Central memory CD4-positive, alpha-beta T cell (primary cell): ENCODE measurements at places on chromosomes 13 and 19.

GRCh38 chr19:29083863-29084262 is 129.1 kb downstream of the UQCRFS1 start:
- no peak for DNase-seq

DNA sequence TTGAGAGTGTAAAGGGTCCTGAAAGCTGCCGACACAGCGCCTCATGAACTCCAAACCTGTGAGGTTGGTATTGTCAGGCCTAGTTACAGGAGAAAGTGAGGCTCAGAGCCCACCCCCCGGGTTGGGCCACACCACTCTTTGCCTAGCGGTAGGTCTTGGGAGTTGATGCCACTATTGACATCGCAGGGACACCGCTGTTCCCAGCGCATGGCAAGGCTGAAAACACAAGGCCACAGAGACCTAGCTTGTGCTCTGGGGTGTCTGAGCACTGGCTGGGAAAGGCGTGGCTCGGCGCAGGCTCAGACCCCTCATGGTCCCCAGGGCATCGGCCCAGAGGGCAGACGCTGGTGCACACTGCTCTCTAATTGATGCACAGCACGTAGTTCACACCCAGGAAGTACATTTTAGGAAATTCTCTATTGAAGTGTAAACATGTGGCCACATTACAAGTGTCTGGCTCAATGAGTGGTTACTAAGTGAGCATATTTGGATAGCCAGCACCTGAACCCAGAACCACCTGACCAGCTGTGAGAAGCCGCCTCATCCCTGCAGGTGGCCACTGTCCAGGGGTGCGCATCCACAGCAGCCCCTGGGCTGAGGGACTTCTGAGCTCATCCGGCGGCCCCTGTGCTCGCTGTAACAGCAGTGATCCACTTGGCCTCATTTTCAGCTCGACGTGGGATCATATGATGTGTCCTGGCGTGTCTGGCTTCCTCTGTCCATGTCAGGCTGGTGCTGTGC is 27.3 kb downstream of the UPF1 start:
- DNase-seq: no peak

GRCh38 chr19:7869453-7869909 is 4.7 kb downstream of the PRR36 start:
- DNase-seq: peak; percentile 86

DNA sequence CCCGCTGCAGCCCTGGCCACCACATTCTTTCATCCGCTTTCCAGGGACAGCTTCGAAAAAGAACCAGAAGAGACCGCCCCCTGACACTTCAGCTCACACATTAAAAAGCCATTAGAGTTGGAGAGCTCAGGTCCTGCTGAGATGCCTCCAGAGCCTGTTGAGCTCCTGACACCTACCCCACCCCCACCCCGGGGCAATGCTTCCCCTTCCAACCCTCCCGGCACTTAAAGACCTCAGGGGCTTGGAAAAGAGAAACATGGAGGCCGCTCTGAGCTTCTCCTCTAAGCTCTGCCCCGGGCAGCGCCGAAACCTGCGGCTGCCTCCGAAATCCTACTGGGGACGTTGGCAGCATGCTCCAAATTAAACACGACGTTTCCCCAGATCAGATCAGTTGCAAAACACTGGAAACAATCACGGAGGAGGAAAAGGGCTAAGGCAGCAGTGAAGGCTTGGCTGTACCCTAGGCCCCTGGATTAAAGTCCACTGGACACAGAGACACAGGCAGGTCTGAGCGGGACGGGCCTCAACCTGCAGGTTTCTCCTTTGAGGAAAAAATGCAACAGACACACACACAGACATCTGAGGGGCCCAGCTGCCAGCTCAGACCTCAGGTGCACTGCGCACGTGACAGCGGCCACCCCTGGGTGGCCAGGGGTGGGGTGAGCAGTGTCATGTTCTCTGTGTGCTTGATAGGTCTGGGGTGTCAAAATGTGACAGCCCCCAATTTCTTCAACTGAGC is 9.6 kb downstream of the SH3GL1 start:
- DNase-seq: no peak

DNA sequence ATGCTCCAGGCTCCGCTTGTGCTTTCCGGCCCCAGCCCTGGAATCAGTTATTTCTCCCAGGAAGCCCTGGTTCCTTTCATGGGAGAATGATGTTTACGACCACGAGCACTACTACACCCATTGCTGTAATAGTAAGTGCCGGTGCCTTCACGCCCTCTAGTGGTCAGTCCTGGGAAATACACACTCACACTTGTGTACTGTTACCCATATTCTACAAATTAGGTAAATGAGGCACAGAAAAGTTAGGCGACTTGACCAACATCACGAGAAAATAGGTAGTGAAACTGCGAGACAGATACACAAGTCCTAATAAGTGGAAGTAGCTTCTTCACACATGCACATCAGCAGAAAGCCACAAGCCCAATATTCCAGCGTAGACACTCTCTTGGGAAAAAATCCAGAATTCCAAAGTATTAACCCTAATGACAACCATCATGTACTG is 21.7 kb downstream of the CEACAM21 start:
- peak; percentile 67 for DNase-seq

DNA sequence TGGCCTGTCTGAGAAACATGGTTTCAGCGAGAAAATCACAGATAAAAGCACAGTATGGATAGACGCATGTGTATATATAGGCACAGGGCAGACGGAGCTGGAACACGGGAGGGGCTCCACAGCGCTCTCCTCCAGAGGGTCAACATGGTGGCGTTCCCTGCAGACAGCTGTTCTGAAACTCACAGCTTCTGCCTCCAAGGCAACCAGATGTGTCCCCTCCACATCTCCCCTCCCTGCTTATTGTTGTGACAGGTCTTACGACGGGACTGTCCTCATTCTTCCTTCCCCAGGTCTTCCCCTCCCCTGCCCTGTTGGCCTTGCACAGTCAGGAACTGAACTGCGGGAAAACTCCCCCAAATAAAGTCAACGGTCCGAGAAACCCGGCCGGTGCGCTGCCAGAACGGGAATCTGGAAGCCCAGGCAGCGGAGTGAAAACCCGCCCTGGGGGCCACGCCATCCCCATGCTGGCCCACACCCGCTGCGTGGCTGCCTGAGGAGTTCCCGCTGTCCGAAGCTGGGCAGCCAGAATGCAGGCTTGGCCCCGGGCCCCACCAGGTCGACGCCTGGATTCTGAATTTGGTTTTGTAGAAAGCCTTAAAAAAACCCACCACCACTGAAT is 2.6 kb upstream of the TIMM13 start:
- no peak for DNase-seq

DNA sequence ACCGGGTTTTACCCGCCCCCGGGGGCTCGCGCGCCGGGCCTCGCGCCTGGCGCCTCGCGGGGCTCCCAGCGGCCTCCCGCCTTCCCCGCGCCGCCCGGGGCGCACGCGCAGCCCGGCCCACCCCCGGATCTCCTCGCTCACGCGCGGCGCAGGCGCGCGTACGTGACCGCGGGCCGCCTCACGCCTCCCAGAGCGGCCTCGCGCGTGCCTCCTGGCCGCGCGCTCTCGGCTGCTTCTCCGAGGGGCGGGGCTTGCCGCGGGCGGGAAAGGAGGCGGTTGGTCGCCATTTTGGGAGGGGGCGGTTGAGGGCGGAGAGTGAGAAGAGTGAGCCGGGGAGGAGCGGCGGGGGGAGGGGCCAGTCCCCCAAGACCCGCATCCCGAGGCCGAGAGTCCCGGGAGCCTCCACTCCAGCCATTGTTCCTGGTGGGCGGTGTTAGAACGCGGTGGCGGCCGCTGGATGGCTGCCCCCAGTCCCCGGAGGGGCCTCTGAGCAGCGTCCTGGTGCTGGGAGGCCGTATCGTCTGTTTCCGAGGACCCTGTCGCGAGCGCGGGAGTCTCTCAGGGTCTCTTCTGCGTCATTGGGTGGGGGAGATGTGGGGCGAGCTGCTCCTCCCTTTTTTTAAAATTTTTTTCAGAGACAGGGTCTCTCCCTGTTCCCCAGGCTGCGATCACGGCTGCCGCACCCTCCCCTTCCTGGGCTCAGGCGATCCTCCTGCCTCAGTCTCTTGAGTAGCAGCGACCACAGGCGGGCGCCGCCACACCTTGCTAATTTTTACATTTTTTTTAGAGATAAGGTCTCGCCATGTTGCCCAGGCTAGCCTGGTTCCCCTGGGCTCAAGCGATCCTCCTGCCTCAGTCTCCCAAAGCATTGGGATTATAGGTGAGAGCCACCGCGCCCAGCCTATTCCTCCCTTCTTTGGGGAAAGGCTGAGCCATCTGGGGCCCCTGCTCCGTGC is at the start of gene ZNF541:
ZNF541 (minus strand) TSS at position 78 of the 956 bp plus-strand sequence. CDS start 17,292 bp downstream, outside the sequence.
- peak; percentile 88 for DNase-seq

DNA sequence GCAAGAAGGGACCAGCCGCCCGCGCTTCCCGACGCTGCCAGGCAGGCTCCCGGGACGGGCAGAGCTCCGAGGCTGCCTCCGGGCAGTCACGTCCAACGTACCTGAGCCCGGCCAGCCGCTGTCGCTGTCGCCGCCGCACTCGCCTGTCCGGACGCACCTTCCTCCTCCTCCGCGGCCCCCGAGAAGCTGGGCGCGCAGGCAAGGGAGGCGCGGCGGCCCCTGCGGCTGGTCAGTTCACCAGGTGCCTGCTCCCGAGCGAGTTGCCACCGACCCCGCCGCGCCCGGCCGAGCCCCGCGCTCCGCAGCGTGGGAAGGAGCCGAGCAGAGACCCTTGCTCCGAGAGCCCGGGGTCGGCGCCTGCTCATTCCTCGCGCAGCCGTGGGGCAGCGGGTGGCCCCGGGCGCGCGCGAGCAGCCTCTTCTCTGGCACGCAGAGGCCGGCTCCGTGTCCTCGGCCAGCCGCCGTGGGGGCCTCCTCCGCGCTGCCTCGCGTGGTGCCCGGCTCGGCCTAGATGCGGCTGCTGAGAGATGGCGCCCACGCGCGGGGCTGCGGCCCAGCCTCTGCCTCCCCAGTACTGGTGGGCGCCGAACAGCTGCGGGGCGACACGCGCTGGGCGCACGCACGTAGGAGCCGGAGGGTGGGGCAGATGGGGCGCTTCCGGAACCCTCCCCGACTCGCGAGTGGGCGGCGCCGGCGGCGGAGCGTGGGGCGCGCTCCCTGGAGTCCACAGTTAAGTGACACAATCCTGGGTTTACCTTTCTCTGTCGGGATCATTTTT is 419.4 kb downstream of the UQCRFS1 start:
- no peak for DNase-seq

GRCh38 chr13:19624265-19624664 is 9.2 kb upstream of the MPHOSPH8 start:
- DNase-seq: no peak

GRCh38 chr19:44573183-44573582 is 40.2 kb upstream of the IGSF23 start:
- no peak for DNase-seq

DNA sequence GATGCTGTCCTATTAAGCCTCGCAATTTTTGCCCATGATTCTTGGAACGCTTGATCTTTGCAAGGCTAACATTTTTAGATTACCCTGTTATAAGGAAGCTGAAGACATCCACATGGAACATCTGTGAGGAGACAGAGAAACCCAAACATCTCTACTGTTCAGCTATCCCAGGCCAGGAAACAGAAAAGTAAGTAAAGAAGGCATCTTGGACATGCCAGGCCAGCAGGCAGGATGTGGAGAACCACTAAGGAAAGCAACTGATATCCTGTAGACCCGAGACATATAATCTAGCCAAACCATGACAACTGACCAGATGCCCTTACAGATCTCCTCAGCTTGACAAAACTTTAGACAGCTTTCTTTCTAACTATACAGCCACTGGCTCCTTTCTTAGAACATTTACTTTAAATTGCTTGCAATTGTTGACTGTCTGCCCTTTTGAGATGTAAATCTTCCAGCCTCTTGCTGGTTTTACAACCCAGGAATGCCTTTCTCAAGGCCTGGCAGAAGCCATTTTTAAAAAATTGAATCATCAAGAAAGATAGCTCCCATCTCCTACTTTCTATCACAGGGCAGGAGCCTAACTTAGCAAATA is 255.8 kb upstream of the DACH1 start:
- DNase-seq: no peak

DNA sequence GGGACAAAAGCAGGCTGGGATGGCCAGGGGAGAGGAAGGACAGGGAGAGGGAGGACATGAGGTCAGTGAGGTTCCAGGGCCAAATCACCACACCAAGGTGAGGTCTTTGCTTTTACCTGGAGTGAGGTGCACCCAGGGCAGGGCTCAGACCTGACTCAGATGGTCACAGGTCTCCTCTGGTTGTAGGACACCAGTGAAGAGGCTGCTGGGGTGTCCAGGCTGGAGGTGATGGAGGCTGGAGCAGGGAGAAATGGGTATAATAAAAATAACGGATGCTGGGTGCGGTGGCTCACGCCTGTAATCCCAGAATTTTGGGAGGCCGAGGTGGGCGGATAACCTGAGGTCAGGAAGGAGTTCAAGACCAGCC is 6.9 kb downstream of the GRAMD1A start:
- DNase-seq: no peak

GRCh38 chr13:100547791-100548201 is 40.8 kb downstream of the GGACT start:
- no peak for DNase-seq

DNA sequence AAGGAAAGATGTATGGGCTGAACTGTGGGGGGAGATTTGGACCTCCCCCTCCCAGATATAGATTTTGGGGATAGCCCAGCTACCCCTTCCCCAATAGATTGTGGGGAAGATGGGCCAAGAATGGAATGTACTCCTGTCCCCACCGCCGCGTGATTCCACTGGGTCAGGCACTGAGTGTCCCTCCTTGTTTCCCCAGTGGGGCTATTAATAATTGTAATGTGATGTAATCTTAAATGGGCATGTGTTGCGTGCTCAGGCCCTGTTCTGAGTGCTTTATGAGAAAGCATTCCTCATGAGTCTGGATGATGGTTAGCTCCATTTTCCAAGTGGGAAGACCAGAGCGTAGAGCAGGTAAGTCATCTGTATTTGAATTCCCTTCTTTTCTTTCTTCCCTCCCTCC is 1.4 kb downstream of the PSMD8 start:
- no peak for DNase-seq

GRCh38 chr13:77521595-77522367 is 13.7 kb upstream of the SCEL start:
- no peak for DNase-seq

DNA sequence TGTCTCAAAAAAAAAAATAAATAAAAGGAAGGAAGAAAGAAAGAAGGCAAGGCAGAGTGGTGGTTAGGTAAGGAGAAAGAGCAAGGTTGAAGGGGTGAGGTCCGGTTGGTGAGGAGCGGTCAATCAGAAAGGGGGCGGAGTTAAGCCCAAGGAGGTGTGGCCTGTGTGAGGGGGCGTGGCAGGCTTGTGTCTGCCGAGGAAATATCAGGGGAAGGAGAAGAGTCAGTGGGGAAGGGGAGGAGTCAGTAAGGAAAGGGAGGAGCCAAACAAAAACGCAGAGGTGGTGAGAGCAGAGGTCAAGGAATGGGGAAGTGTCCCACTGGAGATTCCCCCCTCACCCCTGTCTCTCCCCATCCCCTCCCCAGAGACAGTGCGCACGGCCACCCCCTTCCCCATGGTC is 5.9 kb downstream of the CACNG7 start:
- no peak for DNase-seq

GRCh38 chr13:91346850-91347201 is 661 bp upstream of the MIR17HG start:
- DNase-seq: peak; percentile 46

- DNase-seq: no peak
Measured at GRCh38 chr13:20847296-20847695, 55.2 kb downstream of the XPO4 start.

- peak; percentile 46 for DNase-seq
Measured at GRCh38 chr13:99505814-99506269, 4.6 kb downstream of the TM9SF2 start.

GRCh38 chr13:30463787-30464495 is 1.8 kb downstream of the HMGB1 start:
- peak; percentile 73 for DNase-seq
